ENCODE measurements at places on chromosomes 2 and 18. TPM values are rescaled to one million over a fixed set of nuclear protein-coding genes. Genes with fewer than 3 reads are reported as not detected.

CFAP53 gene
- total RNA-seq, result 0.44 TPM

COL4A4 gene
- 0.40 TPM for total RNA-seq

RAX gene
- not detected for total RNA-seq

DQX1 gene
- total RNA-seq, result 34.2 TPM

BOLL gene
- total RNA-seq, result not detected

COL5A2 gene
- 24.6 TPM for total RNA-seq

CABYR gene
- 1.6 TPM for total RNA-seq

BMPR2 gene
- total RNA-seq, result 23.0 TPM

LBH gene
- total RNA-seq, result 16.1 TPM

UGT1A3 gene
- 1.0 TPM for total RNA-seq

HNMT gene
- total RNA-seq, result 82.1 TPM

IL36A gene
- not detected for total RNA-seq

CFC1 gene
- 0.44 TPM for total RNA-seq

CRYGC gene
- not detected for total RNA-seq

UGT1A10 gene
- total RNA-seq, result 45.2 TPM

ALS2 gene
- total RNA-seq, result 8.0 TPM

ABHD1 gene
- total RNA-seq, result not detected

SOX11 gene
- 0.35 TPM for total RNA-seq

PROM2 gene
- total RNA-seq, result 63.4 TPM

DPYSL5 gene
- 0.24 TPM for total RNA-seq

PDE11A gene
- total RNA-seq, result 3.2 TPM

TCF23 gene
- total RNA-seq, result 0.07 TPM

NETO1 gene
- not detected for total RNA-seq

DNAJC5G gene
- not detected for total RNA-seq

TNFAIP6 gene
- 2.4 TPM for total RNA-seq

ANKRD36B gene
- total RNA-seq, result 13.6 TPM

PID1 gene
- 30.2 TPM for total RNA-seq

ITPRIPL1 gene
- total RNA-seq, result 0.44 TPM

TTC27 gene
- total RNA-seq, result 15.5 TPM

PMS1 gene
- 11.2 TPM for total RNA-seq

RAMP1 gene
- total RNA-seq, result 27.2 TPM

ESPNL gene
- total RNA-seq, result 0.12 TPM

ANO7 gene
- total RNA-seq, result 55.0 TPM

LIPG gene
- total RNA-seq, result 25.5 TPM

HOXD12 gene
- total RNA-seq, result not detected

NAT8 gene
- total RNA-seq, result not detected

GCG gene
- 81.3 TPM for total RNA-seq

ATP9B gene
- 30.3 TPM for total RNA-seq

REG3G gene
- total RNA-seq, result 1.1 TPM

PSD4 gene
- 50.6 TPM for total RNA-seq

ABCG8 gene
- 0.48 TPM for total RNA-seq

MROH2A gene
- total RNA-seq, result not detected

SLC19A3 gene
- total RNA-seq, result 6.4 TPM

KATNAL2 gene
- total RNA-seq, result 1.3 TPM

TPO gene
- 0.80 TPM for total RNA-seq

MPV17 gene
- 35.0 TPM for total RNA-seq

SNTG2 gene
- total RNA-seq, result 1.0 TPM

Measured in colonic mucosa (tissue), 4 donors.